ENCODE measurements at places on chromosomes 16 and 17.

- DNase-seq, result no peak
Measured at GRCh38 chr17:47278561-47278960, 24.9 kb downstream of the ITGB3 start.

DNA sequence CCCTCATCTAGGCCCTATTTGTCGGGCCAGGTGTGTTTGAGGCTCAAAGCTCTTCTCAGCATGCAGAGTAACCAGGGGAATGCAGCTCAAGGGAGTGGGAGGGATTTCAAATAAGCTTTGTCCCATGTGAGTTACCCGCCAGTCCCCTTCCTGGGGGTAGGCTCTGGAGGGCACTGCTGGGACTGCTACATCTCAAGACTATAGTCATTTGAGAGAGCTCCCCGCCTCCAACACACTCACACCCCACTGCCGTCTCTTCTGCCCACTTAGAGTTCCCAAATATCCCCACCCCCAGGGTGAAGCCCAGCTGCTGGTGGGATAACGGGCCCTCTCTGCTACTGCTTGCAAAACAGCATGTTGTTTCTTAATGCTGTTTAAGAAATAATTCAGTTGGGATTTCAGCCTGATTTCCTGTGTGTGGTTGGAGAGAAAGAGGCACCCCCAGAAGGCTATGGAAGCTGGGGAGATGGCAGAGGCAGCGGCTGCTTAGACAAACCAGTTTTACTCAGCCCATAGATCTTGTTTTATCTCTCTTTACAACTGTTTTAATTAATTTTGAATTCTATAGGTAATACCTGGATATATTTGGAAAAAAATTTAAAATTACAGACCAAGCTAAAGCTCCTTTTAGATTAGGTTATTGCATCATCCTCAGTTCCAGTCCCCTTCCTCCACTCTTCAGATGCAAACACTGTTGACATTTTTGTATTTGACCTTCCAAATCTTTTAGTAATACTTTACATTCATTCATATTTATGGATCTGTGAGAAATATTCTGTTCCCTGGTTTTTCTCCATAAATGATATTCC, 4.1 kb upstream of the MPO start:
- DNase-seq, result no peak

DNA sequence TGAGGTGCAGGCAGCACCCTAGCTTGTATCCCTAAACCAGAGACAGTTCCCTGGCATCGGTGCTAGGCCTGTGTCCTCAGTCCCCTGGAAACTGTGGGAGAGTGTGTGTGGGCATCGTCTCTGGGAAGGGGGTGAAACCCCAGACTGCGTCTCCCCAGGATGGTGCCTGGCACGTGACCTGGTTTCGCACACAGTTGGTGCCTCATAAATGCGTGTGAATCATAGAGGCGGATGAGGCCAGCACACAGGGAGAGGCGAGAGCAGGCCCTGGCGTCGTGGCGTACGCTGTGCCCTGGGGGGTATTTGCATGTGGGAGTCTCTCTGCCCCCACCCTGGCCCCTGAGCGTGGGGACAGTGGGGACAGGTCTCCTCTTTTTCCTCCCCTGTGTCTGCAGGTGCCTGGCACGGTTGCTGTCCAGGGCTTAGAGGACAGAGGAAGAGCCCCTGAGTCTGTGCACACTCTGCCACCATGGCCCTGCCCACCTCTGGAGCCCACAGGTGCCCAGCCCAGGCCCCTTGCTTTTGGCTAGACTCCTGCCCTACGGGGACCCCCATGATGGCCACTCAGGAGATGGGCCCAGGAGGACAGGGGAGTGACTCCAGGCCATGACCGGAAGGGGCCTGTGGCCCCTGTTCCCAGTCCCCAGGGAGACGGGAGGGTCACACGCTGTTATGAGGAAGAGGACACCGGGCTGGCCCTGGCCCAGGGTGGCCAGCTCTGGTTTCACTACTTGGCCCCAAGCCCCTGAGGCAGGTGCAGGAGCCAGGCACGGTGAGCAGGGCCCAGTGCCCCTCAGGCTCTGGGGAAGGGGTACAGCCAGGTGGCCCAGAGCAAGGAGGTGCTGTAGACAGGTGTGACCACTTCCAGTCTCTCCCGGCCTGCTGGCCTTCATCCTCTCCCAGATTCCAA, 1.3 kb upstream of the FSCN2 start:
- no peak for DNase-seq

DNA sequence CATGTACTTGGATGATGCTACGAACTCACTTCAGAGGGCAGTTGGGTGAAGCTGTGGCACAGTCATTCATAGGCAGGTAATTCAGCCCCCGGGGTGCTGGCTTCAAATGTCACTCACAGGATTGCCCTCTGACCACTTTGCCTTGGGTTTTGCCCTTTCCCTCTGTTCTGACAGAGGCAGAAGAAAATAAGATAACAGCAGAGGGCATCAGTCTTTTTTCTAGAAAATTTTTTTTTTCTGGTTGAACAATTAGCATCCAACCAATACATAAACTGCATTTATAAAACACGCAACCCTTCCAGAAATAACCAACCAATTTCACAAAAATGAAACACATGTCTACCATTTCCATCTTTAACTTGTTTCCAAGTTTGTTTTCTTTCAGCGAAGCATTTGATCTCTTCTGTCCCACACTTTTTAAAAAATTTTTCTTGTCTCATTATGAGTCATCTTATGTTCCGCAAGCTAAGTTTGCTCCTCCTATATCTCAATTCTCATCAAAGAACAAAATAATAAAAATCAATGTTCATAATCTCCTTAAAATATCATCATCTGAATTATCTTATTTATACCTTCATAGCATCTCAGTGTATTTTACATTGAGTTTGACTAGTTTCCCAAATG, 15.6 kb downstream of the NACA2 start:
- DNase-seq, result no peak

GRCh38 chr16:64234200-64234599, 887.7 kb downstream of the CDH11 start:
- DNase-seq, result no peak

All from skin of body (tissue), 3 donors.